Hippocampal formation (tissue), 2 donors: ENCODE measurements at places on chromosomes 6 and 20.

GRCh38 chr6:87897013-87897412 lies 150.6 kb upstream of the SPACA1 start:
- DNase-seq, result no peak

- no peak for DNase-seq
Observed at GRCh38 chr20:59020938-59021551, 1.8 kb downstream of the TUBB1 start.

DNA sequence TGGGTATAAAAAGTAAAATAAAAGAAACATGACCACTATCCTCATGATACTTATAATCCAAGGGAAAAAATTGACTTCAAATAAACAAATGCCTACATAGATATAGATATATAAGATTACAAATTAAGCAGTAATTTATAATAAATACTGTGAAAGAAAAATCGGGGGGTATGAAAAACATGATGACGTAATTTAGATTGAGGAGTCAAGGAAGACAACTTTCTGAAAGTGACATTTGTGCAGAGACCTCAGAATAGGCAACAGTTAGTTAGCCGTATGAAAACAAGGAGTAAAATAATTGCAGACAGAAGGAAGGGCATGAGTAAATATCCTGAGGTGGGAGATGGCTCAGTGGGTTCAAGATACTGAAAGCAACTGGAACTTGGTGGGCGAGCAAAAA lies 28.2 kb upstream of the RAB23 start:
- no peak for DNase-seq

DNA sequence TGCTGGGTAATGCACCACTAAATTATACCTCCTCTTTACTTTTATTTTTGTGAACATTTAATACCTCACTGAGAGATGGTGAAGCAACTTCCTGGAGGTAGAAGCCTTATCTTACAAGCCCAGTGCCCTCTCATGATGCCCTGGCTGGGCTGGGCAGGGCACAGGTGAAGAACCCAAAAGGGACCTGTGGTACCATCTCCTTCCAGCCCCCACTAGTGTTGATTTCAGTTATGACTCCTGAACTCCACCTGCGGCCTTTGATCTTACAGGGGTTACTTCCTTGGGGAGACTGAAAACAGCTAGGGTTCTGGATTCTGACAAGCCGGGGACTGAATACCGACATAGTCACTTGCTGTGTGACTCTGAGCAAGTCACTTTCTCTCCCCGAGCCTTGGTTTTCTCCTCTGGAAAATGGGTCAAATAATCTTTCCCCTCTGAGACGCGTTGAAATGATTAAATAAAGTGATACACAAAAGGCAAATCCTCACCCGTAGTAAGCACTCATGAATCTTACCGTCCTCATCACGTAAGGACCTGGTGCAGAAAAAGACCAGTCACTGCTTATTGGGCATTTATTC lies 1.2 kb downstream of the SLC13A3 start:
- DNase-seq, result no peak

- no peak for DNase-seq
Observed at GRCh38 chr6:11217360-11218101, 14.9 kb downstream of the NEDD9 start.

GRCh38 chr6:42702200-42702599 lies 20.2 kb downstream of the PRPH2 start:
- DNase-seq, result no peak

GRCh38 chr6:147530132-147531060 lies 21.9 kb downstream of the SAMD5 start:
- no peak for DNase-seq

DNA sequence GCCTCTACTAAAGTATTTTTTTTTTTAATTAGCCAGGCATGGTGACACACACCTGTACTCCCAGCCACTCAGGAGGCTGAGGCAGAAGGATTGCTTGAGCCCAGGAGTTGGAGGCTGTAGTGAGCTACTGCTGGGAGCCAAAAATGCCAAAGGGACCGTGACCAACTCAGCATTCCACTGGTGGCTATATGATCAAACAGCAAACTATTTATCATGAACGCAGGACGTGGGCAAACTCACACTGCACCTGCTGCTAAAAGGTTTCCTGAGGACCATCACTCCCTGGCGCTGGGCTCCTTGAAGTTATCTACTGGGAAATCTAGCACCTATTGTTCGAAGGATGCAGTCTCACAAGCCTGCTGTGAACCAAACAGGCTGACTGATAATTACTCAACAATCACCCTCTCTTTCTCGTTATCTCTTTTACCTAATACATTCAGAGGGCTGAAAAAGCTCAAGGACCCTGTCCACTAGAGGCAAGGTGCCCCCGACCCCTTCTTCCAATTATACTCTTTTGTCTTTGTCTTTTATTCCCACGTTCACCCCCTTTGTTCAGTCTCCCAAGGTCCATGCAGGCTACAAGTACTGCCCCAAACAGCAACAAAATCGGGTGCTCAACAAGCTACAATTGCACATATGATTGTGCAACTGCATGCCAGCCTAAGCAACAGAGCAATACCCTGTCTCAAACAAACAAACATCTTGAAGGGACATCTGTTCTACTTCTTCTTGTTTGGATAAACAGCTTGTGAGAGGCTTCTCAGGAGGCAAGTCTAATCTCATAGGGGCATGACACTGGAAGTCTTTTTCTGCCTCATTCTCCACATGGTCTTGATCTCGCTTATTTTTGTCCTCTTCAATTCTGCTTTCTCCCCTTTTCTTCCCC lies 47.7 kb upstream of the PLN start:
- DNase-seq, result no peak
